Aorta (tissue), 5 donors: ENCODE measurements at places on chromosomes 4 and X.

DNA sequence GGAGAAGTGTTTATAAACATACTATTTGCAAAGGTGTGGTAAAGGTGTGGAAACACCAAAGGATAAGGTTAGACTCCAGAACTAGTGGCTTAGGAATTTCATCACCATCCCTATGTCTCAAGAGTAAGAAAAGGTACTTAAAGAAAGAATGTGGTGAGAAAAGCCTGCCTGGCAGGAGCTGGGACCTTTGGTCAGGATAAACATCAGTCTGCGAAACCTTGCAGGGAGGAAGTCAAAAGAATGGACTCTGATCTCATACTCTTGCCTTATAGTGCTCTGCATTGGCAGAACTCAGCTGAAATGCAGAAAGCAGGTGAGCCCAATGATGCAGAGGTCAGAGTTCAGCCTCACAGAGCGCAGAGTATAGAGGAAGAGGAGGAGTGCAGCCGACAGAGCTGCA lies 97.2 kb upstream of the NR3C2 start:
- no peak for DNase-seq

- DNase-seq = no peak
These were observed 28.0 kb upstream of the TBL1X start for GRCh38 chrX:9436812-9437211.

DNA sequence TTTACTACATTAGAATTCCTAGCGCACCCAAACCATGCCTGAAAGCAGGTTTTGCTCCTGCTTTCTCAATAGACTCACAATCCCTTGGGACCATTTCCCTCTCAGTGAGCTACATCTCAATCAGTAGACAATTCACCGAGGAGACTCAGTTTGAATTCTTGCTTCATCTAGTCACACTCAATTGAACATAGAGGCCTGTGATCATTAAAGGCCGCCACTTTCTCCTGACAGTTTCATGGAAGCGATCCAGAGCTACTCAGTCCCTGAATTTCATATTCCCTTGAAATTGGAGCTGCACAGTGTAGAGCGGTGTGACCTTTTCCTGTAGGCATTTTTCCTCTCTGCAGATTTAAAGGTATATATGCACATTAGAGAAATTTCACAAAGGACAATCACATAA lies 193.9 kb upstream of the SPOCK3 start:
- DNase-seq = no peak

- no peak for DNase-seq
These were observed 40.1 kb upstream of the SETD7 start for GRCh38 chr4:139596034-139596683.

- no peak for DNase-seq
These were observed 69.7 kb downstream of the STARD8 start for GRCh38 chrX:68717196-68717595.

DNA sequence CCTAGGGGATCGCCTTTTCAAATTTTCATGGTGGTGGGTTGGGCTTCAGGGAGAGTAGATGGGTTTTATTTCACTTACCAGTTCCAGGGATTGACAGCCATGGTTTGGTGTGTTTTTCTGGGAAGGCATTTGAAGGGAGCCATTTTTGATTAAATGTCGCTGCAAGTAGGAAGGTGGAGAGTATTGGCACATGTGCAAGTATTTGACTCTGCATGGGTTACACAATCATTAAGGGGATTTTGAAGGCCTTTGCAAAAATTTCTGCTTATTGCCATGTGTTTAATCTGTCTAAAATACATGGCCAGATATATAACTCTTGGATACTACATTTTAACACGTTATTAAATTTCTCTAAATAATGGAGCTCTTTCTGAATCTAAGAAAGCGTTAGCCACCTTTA lies 55.1 kb downstream of the GPAT3 start:
- DNase-seq = no peak

DNA sequence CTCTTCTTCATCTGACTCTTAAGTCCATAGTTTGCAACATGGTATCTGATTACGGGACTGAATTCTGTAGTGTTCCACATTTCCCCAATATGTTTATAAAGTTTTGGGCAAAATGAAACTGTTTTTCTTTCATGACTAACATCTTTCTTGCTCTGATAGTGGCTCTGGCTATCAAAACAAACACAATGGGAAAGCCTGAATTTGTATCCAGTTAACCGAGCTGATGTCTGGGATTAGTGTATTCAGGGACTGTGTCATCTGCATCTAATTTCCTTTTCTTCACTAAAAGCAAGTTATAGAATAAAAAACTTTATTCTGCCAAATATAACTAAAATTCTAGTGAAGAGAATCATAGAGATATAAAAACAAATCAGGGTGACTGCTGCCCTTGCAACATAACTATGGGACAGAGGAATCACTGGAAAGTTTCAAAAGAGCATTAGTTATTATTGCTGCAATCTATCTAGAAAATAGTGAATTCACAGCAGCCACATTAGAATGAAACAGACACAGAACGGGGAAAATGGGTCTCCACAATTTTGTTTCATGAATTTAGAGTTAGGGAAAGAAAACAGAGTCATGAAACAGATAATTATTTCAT lies 61.3 kb downstream of the ANTXR2 start:
- DNase-seq = no peak

DNA sequence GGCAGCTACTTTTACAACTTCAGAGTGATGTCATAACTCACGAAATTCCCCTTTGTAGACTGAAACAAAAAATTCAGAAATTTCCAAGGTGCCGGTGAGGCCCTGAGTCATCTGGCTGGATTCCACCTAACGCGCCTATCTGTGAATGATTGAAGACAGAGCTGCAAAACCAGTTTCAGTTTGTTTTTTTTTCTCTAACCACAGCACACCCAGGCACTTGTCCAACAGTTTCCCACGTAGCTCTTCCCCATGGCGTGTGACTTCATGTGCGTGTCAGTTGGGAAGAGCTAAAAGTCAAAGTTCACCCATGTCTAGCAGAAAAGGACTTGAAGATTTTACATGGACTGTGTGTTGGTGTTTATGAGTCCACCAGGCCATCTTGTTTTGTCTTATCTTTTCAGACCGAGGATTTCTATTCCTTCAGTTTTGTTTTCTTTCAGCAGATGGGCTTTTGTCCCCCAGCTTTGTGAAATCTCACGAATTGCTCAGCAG lies 16.4 kb downstream of the TCEANC start:
- DNase-seq = peak; percentile 69

DNA sequence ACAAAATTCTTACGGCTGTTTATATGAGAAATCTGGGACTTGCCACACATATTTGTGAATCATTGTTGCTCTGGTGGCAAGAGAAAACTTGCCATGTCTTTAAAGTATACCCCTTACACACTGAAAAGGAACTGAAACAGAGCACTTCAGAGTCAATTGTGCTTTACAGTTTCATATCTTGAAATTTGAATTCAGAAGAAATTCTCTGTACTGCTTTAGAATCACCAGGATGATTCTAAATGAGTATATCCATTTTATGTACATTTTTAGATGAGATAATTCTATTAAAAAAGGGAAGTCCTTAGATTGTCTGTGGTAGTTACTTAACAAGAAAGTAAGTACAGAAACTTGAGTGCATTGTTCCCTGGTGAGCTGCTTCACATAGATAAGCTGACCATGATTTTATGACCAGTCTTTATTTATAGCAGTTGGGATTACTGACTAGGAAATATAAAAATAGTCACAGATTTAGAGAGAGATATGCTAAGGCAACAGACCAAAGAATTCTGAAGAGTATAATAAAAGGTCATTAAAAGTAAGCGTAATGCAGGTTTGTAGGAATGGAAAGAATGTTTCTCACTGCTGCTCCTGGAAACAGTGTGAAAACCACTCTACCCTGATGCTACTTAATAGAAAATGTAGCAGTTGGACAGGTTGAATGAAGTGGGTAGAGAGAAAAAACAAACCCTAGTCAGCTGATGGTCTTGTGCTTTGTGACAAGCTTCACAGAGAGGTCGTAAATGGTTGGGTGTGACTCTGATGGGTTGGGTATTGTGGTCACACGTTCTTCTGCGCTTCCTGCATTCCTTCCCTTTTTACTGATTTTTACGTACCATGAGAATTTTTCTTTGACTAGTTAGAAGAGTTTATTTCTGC lies 41.0 kb downstream of the FNIP2 start:
- DNase-seq = no peak

- peak; percentile 75 for DNase-seq
These were observed 31.1 kb downstream of the ACOX3 start for GRCh38 chr4:8409264-8410065.

GRCh38 chr4:119227690-119228089 lies 15.2 kb downstream of the USP53 start:
- no peak for DNase-seq

DNA sequence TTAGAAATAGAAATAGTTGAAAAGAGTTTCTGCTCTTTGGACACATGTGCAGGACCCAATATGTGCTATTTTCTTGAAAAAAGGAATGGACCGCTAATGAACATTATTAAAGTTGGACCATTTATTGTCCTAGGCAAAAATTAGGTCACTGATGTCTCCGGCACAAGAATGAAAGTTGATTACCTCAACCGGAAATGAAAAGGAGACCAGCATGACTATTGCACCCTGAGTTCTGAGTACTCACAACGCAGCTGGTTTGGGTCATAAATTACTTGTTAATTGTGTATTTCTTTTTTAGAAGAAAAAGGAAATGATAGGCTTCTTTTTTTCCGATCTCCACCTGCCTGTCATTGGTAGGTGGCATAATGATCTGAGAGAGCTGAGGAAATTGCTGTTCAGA lies 232.7 kb downstream of the ARHGAP24 start:
- no peak for DNase-seq

- no peak for DNase-seq
These were observed 1.5 kb downstream of the PGRMC1 start for GRCh38 chrX:119237562-119237942.

GRCh38 chr4:109972786-109973528 lies 60.3 kb downstream of the EGF start:
- DNase-seq = no peak

- DNase-seq = no peak
These were observed 581.9 kb upstream of the PITX2 start for GRCh38 chr4:111204797-111205196.

GRCh38 chr4:186104114-186104889 lies at the start of gene FAM149A:
Gene FAM149A, plus strand, starts transcription at chr4:186104704.
- DNase-seq = peak; percentile 77

- DNase-seq = peak; percentile 81
These were observed at the start of gene STK32B for GRCh38 chr4:5051278-5052203. Gene STK32B, plus strand, starts transcription at chr4:5051480.

DNA sequence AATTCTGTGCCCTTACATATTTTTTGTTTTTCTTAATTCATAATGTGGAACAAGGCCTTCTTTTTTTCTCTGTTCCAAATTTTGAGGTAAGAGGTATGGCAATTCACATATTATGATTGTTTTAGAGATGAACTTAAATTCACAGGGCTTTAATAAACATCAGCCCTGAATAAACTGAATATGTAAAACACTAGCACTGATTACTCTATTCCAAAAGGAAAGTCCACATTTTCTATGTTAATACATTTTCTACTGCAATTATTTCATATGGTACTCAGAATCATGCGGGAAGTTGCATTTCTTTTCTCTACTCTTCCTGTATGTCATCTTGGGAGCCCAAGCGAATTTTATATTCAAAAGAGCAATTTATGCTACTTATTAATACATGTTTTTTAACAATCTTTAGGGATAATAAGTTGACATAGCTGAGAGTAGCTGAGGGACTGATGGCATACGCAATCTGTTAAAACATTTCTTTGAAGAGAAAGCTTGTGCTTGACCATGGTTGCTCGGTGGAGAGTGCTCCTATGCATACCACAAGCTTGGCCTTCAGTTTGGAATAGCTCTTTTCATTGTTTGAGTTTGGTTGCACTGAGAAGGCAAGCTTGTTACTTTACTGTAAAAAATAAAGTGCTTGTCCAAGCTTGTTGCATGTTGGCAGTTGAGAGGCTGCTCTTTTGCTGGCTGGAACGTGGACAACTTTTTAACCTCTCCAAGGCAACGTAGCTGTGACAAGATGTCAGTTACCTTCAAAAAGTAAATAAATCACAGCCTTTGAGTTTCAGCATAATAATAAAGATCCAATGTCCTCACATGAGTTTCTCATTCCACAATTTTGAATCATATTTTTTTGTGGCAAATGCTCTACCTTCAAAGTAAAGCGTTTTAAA lies 196.3 kb upstream of the SPRY1 start:
- no peak for DNase-seq

GRCh38 chr4:172996571-172997216 lies 171.9 kb upstream of the GALNT7 start:
- no peak for DNase-seq

GRCh38 chr4:158835226-158836001 lies 66.6 kb downstream of the FNIP2 start:
- DNase-seq = no peak

- no peak for DNase-seq
These were observed 311.8 kb downstream of the ADGRL3 start for GRCh38 chr4:61511716-61512488.

DNA sequence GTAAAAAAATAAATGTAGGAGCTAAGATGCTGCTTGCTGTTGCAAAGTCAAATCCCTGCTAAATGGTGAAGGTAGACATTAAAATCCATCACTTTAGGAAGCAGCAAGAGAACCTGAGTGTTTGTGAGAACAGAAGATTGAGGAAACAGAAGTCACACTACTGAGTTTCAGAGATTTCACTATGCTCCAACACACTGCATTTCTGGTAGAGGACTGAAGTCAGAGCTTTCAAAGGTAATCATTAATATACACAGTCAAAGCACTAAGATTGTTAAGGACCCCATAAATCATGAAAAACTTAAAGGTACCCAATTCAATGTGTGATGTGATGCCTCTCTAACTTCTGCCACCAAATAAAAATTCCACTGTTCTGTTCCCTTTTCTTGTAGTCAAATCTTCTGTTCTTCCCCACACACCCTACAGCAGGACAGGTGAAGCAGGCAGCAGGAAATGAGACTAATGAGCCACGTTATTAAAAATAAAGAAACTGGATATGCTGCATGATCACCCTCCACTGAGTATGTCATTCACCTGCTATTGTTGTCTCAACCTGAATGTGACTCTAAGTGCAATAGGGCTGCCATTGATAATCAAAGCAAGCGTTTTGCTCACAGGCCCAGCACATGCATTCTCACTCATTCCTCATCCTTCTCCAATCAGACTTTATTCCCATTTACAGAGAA lies 28.9 kb upstream of the APELA start:
- DNase-seq = no peak

DNA sequence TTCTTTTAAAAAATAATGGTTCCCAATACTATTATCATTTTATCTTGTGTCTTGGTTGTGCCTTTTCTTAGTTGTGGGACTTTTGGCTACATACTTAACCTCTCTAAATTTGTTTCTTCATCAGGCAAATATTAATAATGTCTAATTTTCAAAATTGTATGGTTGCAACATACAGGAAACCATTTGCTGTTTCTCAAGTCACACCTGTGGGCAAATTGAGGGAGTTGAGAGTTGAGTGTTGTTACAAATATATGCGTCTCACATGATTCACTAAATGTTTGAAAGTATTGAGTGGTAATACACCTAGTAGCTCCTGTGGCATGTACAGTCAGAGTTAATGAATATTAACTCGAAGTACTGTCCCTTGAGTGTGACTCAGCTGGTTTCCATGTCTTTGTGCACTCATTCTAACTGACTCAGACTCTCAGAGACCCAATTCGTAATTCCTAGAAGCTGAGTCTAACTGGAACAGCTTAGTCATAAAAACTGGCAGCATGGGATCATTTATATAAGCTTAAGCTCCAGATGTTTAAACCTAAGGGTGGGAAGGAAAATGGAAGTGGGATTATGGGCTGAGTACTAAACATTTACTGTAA lies 802.4 kb downstream of the TRIML1 start:
- no peak for DNase-seq

- no peak for DNase-seq
These were observed 4.5 kb downstream of the FAM50A start for GRCh38 chrX:154448484-154448883.
